ENCODE measurements at places on chromosomes 1 and 21. TPM values are rescaled to one million over a fixed set of nuclear protein-coding genes. Genes with fewer than 3 reads are reported as not detected.

HTR6 gene
- not detected for total RNA-seq

SLC44A5 gene
- total RNA-seq = 0.13 TPM

SPRR2B gene
- not detected for total RNA-seq

OR6N1 gene
- not detected for total RNA-seq

SPATA21 gene
- total RNA-seq = not detected

C1orf87 gene
- not detected for total RNA-seq

RBM11 gene
- total RNA-seq = 14.8 TPM

UMODL1 gene
- not detected for total RNA-seq

CELA3A gene
- not detected for total RNA-seq

OLIG2 gene
- total RNA-seq = not detected

SLC25A34 gene
- 2.5 TPM for total RNA-seq

LENEP gene
- total RNA-seq = not detected

OR2T2 gene
- not detected for total RNA-seq

PRKAB2 gene
- 12.4 TPM for total RNA-seq

TPRG1L gene
- total RNA-seq = 45.1 TPM

REN gene
- total RNA-seq = not detected

WARS2 gene
- total RNA-seq = 35.1 TPM

S100A7 gene
- not detected for total RNA-seq

BRDT gene
- not detected for total RNA-seq

CRYAA gene
- not detected for total RNA-seq

KCNE1 gene
- total RNA-seq = 0.40 TPM

Measured in thyroid gland (tissue), 4 donors.